ENCODE measurements at places on chromosomes 3 and 15.

DNA sequence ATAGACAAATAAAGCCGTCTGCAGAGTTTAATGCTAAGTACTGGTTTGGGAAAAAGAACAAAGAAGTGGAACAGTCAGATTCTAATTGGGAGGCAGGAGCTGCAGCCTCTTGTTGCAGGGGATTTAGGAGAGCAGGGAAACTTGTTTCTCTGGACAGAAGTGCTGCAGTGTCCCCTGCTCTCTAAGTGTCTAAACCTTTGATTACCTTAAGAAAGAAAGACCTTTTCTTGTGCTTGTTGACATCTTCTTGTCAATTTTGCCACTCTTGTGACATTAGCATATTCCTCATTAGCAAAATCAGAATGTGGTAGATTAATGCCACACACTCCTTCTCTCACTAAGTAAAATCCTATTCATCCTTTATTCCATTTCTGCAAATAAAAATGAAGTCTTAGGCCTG is 38.8 kb downstream of the TRAT1 start:
- no peak for DNase-seq

GRCh38 chr15:55322467-55322866 is 3.4 kb downstream of the PIGB start:
- DNase-seq = no peak

DNA sequence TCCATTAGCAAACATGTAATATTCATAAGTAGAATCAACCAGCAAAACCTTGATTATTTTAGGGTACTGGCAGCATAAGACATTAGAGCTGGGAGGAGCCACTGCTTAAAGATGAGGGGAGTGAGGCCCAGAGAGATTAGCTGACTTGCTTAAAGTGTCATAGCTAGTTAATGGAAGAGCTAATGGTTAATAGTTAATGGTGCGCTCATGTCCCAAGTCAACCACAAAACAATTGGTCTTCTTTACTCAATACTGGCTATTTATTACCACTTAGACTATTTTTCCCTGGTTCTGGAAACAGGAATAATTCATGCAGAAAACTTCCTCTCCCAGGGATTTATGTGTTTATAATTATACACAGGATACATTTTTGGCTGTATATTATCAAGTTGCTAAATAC is 33.1 kb downstream of the EIF4E3 start:
- DNase-seq = no peak

DNA sequence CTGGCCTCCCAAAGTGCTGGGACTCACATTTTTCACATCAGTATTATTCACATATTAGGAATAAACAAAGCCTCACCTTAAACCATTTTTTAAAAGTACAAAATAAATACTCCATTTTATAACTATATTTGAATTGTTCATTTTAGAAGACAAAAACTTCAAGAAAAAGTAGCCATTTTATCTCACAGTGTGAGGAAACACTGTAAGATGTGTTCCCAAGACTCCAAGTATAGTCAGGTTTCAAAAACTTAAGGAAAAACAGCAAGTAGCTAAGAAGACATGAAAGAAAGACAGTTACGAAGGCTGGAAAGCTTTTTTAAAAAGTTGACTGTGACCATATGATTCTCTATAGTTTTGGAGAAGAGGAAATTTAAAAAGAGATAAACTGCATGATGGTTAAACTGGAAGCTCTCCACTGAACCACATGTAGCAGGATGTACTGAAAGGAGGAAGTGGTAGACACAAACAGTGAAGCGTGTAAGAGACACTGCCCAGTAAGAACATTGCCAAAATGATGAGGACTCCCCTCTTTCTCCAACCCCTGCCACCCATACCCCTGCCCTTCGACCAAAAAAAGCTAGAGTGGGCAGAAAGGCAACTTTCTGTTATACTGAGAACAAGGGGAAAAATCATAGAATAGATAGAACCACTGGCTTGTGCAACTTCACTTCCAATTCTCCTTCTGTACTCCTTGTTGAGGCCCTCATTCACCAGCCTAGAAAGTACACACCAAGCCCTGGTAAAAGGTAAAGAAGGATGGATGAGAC is 6.2 kb upstream of the TMF1 start:
- no peak for DNase-seq

DNA sequence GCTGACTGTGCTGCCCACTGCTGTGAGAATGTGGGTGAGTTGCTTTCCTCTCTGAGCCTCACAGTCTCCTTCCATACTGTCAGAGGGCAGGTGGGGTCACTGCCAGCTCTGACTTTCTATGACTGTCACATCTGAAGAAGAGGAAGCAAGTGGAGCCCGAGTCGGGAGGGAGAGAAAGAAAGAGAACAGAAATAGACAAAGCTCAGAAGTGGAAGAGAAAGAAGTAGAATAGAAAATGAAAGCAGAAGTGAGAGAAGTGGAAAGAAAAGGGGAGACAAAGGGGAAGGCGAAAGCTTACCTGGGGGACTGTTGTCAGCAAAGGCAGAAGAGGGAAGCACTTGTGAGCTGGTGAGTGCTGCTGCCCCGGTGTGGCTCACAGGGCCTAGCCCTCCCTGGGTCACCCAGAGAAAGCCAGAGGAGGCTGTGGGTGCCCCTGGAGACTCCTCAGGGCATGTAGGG is 57.9 kb downstream of the EPHB1 start:
- DNase-seq = no peak

DNA sequence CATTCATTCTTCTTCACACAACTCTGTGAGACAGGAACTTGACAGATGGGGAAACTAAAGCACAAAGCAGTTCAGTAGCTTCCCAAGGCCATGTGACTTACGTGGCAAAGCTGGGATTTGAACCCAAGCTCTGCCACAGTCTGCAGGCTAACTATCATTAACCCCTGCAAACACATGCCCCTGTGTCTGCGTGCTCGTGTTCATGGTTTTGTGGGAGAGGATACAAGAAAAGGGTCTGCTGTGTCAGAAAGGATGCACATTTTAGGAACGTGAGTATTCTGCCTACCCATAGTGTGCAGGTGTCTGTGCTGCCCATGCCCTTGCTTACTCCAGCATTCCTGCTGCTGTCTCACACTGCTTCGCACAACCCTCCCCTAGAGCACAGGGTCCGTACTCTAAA is 137.0 kb downstream of the CHDH start:
- DNase-seq = no peak

DNA sequence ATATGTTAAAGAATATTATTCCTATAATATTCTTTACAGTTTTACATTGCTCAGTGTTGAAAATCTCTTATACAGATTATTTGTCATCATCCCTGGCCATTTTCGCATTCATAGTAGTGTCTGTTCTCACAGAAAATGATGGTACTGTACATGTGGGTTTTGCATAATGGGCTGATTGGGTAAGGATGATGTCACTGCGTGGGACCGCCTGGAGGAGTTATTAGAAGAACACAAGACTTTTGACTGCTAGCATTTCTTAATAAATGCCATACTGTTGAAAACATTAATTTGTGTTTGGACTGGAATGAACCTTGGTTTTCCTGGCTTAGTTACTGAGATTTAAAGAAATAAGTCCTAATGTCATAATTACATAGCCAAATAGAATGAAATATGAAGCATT is 20.3 kb downstream of the LRCH3 start:
- DNase-seq = no peak

DNA sequence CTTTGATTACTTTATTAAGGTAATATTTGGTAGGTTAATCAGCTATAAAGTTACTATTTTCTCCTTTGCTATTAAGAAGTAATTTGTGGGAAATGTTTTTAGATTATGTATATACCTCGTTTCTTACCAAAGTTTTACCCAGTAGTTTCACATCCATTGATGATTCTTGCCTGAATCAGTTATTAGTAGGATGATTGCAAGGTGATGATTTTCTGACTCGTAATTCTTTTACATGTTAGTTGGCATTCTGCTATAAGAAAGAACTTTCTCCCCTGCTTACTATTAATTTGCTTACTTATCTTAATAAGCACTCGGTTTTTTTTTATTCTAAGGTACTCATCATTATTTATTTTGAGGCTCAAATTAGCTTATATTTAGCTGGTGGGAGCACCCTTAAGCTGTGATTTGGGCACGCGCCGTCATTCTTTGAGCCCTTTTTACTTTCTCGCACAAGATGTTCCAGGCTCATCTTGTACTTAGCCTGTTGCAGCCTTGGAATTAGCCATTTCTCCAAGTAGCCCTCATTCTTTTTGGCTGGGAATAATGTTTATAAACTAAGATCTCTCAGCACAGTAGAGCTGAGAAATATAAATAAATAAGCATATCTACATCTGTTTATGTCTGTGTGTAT is 15.3 kb downstream of the USP3 start:
- DNase-seq = no peak

DNA sequence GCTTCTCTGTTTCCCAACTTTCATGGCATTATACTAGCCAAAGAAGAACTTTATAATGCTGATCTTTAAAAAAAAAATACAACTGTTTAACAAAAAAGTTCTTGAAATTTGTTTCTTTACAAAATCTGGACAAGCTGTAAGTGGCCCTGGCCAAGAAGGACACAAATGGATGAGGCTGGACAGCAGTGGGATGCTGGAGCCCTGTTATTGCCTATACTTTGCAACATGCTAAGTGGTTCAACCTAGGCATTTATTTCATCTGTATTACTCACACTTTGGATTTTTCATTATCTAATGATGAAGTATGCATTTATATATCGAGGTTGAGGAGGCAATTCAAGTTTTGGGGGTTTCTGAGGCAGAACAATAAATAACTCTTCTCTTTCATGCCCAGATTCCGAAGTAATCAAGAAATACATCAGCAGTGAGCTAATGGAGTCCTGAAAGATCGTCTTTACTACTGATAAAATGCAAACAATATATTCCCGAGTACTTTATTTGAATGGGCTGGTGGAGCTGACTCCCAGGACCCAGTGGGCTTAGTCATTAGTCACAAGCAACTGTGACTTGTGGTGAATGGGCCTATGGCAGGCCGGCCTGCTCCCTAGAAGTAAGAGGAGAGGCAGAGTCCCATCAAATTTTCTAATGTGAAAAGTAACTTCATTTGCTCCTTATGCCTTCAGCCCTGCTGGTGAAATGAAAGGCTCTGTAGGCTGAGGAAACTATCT is 177.3 kb upstream of the DPH6 start:
- DNase-seq = no peak

DNA sequence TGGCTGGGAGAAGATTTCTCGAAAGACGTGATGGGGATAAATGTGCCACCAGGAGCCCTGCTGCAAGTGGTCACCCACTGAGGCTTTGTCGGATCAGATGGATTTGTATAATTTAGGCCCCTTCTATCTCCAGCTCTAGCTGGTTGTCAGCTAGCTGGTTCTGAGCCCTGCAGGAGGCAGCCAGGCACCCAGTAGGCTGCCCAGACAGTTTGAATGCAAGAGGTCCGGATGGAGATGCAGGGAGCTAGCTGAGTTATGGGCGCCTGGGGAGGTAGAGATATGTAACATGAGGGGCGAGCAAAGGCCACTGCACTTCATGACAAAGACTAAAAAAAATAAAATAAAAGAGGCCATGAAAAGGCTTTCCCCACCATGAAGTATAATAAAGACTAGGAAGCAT is 35.1 kb upstream of the ADPGK start:
- no peak for DNase-seq

DNA sequence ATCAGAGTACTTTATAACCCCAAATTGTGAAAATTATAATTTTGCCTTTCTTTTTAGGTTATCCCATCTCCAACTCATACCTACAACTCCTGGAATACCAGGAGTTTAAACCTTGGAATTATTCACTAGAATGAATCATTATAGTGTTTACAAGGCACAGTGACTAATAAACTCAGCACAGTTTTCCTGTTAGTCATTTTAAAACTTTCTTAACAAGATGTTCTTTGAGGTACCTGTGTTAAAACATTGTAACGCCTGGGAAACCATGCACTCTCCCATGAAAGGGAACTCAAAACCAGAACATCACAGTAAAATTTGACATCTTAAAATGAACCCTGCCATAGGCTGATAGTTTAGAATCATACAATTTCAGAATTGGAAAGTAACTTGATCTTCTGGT is 132.4 kb upstream of the OSTN start:
- no peak for DNase-seq

- DNase-seq = no peak
Measured at GRCh38 chr3:116338713-116339112, 106.6 kb downstream of the LSAMP start.

DNA sequence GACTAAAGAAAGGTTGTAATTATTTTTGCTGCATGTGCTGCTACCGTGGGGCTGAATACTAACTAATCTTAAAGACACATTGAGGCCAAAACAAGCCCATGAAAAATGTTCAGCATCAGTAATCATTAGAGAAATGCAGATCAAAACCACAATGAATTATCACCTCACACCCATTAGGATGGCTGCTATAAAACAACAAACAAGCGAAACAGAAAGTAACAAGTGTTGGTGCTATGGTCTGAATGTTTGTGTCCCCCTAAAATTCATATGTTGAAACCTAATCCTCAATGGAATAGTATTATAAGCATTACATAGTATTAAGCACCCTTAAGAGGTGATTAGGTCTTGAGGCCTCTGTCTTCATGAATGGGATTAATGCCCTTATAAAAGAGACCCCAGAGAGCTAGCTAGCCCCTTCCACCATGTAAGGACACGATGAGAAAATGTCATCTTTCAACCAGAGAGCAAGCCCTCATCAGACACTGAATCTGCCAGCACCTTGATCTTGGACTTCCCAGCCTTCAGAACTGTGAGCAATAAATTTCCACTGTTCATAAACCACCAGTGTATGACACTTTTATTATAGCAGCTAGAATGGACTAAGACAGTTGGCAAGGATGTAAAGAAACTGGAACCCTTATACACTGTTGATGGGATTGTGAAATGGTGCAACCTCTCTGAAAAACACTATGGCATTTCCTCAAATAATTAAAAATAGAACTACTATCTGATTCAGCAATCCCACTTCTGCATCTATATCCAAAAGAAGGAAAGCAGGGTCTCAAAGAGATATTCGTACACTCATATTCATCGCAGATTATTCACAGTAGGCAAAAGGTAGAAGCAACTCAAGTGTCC is 76.1 kb downstream of the REC114 start:
- no peak for DNase-seq

- DNase-seq = no peak
Measured at GRCh38 chr15:58019503-58020376, 45.8 kb downstream of the ALDH1A2 start.
